ENCODE measurements at places on chromosomes 16 and 17. TPM values are rescaled to one million over a fixed set of nuclear protein-coding genes. Genes with fewer than 3 reads are reported as not detected.

LGALS9C gene
- polyA plus RNA-seq, result 0.40 TPM

PRM3 gene
- polyA plus RNA-seq, result not detected

CSH1 gene
- polyA plus RNA-seq, result not detected

HEATR9 gene
- 0.32 TPM for polyA plus RNA-seq

ALOXE3 gene
- polyA plus RNA-seq, result not detected

TERB1 gene
- polyA plus RNA-seq, result not detected

NME1 gene
- 193 TPM for polyA plus RNA-seq

CEP295NL gene
- 0.07 TPM for polyA plus RNA-seq

MSRB1 gene
- polyA plus RNA-seq, result 8.1 TPM

RAD51D gene
- 3.5 TPM for polyA plus RNA-seq

C16orf74 gene
- polyA plus RNA-seq, result 2.7 TPM

TADA2A gene
- 18.8 TPM for polyA plus RNA-seq

TBC1D3B gene
- 10.4 TPM for polyA plus RNA-seq

CSF3 gene
- polyA plus RNA-seq, result 0.24 TPM

KRTAP4-9 gene
- not detected for polyA plus RNA-seq

CA7 gene
- not detected for polyA plus RNA-seq

LYZL6 gene
- polyA plus RNA-seq, result not detected

CD300LB gene
- polyA plus RNA-seq, result 0.24 TPM

SPATA32 gene
- polyA plus RNA-seq, result not detected

ARL17A gene
- polyA plus RNA-seq, result 9.2 TPM

SLC12A3 gene
- polyA plus RNA-seq, result not detected

SOCS7 gene
- 2.7 TPM for polyA plus RNA-seq

CYB5D1 gene
- polyA plus RNA-seq, result 6.5 TPM

CACNG4 gene
- 0.94 TPM for polyA plus RNA-seq

ABCA8 gene
- 37.0 TPM for polyA plus RNA-seq

GUCY2D gene
- not detected for polyA plus RNA-seq

TMEM204 gene
- polyA plus RNA-seq, result 7.4 TPM

SCARF1 gene
- polyA plus RNA-seq, result 10.5 TPM

PPM1E gene
- polyA plus RNA-seq, result 11.8 TPM

G6PC1 gene
- polyA plus RNA-seq, result not detected

MPRIP gene
- 231 TPM for polyA plus RNA-seq

ZNF785 gene
- polyA plus RNA-seq, result 8.9 TPM

CACNG1 gene
- polyA plus RNA-seq, result not detected

ITGAX gene
- polyA plus RNA-seq, result 3.7 TPM

HNF1B gene
- not detected for polyA plus RNA-seq

EVPLL gene
- polyA plus RNA-seq, result not detected

C16orf96 gene
- not detected for polyA plus RNA-seq

NLRC3 gene
- polyA plus RNA-seq, result 1.4 TPM

DVL2 gene
- 11.8 TPM for polyA plus RNA-seq

KRT34 gene
- not detected for polyA plus RNA-seq

ZNF385C gene
- polyA plus RNA-seq, result 0.13 TPM

NEUROD2 gene
- polyA plus RNA-seq, result not detected

MPP3 gene
- 4.6 TPM for polyA plus RNA-seq

C17orf78 gene
- not detected for polyA plus RNA-seq

NUPR1 gene
- 317 TPM for polyA plus RNA-seq

MEOX1 gene
- polyA plus RNA-seq, result 0.72 TPM

RPL23 gene
- polyA plus RNA-seq, result 2,027 TPM

ALOX15B gene
- polyA plus RNA-seq, result 2.0 TPM

CCDC78 gene
- polyA plus RNA-seq, result 49.9 TPM

ACAP1 gene
- polyA plus RNA-seq, result 21.9 TPM
